Brain (organoid and tissue), 16 donors: ENCODE measurements at places on chromosomes 1 and 21. TPM values are rescaled to one million over a fixed set of nuclear protein-coding genes. Genes with fewer than 3 reads are reported as not detected.

Gene ADGRL4
- 5.6 TPM for polyA plus RNA-seq

Gene CDCA8
- 48.1 TPM for polyA plus RNA-seq

Gene BACH1
- 6.1 TPM for polyA plus RNA-seq

Gene SPRR1A
- 91.9 TPM for polyA plus RNA-seq
